NCI-H1092 (cell line): ENCODE measurements at places on chromosomes 1 and 21.
A peak's percentile ranks its signal among the peaks of the same experiment; 100 is the strongest.

DNA sequence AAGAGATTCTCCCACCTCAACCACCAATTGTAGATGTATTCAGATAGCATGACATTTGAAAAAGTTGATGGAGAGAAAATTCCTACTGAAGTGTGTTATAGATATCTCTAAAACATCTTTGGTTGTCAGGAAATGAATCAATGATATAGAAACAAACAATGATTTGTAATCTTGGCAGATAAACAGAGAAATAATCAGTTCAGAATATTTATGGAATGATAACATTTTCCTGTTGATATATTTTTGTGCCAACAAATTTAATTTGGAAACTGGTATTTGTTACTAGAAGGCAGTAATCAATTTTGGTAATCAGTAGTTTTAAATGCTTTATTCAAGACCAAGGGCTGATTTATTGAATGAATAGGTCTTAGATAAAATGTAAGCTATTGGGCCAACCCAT is 695.6 kb downstream of the USP25 start:
- DNase-seq, result no peak

GRCh38 chr1:91805311-91805801 is 80.6 kb downstream of the TGFBR3 start:
- no peak for DNase-seq

DNA sequence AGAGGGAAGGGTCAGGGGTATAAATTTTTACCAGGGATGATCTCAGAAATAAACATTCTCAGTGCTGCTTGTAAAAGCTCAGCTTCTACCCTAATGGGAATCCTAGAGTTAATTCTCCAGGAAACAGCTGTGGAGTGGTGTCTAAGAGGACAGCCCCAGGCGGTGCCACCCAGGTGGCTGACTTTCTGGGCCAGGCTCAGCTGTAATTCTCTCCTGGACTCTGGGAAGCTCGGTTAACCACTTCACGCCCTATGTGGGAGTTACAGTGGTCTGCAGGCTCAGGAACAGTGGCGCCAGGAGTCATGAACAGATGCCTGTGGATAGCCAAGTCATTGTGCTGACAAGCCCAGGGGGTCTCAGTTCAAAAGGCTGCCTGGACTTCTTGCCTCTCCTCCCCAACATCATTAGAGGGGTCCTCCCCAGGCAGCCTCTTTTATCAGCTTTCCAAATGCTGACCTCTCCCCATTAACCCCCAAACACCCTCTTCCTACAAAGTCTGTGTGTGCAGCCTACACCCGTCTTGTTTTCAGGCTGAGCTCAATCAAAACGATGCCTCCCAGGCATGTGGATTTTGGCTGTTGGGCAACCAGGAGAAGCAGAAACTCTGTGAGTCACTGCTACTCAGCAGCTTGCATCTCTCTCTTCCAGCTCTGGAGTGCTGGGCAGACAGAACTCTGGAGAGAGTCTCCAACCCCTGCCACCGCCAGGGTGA is 1.2 kb downstream of the HHIPL2 start:
- peak; percentile 15 for DNase-seq

- peak; percentile 92 for DNase-seq
Measured at GRCh38 chr1:221310180-221310579, 430.9 kb downstream of the HLX start.

DNA sequence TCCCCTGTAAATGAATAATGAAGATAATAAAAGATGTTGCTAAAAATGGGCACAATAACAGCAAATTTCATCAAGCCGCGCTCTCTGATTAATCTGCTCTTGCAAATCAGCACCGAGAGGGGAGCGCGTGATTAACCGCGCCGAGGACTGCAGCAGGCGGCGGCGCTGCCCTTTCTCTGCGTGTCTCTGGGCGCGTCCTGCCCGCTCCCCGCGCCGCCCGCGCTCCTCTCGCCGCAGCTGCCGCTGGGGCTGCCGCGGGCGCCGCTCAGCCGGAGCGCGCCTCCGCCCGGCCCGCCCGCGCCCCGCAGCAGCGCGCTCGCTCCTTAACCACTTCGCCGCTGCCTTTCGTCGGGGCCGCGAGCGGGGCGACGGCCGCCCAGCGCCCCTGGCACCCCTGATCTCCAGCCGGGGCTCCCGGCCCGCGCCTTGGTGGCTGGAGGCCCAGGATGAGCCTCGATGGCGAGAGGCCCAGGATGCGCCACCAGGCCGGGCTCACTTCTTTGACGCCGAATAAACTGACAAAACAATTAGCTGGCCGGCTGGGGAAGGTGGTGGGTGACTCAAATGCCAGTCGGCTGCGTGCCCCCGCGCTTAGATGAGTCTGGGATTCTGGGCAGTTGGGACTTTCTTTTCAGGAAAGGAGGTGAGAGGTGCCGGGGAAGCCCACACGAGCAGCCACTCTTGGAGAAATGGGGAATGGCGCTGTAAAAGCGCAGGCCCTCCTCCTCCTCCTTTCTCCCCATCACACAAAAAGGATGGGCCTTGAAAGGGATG is 221.4 kb upstream of the PKN2 start:
- no peak for DNase-seq
